ELF-1 (cell line): ENCODE measurements at places on chromosomes 3 and 15.
A peak's percentile ranks its signal among the peaks of the same experiment; 100 is the strongest.

DNA sequence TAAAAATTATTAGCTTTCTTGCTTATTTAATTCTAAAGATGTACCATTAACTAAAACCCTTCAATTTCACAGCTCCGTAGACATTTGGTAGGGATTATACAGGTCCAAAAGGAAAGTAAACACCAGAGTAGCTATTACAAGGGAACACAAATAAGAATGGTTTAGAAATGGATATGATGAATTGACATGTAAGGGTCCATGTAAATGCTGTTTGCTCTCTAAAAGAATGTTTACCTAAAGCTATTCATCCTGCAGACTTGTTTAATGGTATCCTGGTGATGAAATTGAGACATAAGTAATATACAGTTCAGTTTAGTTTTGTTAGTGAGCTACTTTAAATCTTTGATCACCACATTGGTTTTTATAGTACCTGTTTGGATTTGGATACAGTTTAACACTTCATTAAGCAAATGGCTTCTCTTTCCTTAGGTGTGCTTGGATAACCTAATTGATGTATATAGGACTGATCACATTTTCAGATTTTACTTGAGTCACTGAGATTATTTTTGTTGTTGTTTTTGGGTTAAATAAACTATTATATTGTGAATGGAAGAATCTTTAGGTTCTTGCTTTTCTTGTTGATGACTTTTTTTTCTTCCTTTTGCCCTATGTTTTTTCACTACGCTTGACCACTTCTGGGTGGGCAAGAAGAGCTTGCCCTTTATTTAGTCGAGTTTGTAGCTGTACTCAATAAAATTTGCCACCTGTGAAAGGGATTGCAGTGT is 115.4 kb downstream of the TCF12 start:
- no peak for DNase-seq

- DNase-seq: no peak
These were observed 51.5 kb upstream of the DCUN1D1 start for GRCh38 chr3:183031826-183032225.

DNA sequence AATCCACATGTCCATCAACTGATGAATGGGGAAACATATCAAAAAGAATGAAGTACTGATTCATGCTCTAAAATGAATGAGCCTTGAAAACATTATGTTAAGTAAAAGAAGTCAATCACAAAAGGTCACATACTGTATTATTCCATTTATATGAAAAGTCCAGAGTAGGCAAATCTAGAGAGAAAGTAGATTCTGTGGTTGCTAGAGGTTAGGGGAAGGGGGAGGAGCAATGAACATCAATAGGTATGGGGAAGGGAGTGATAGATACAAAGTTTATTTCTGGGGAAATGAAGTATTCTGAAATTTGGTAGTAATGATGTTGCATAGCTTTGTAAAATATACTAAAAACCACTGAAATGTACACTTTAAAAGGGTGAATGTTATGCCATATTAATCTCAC is 14.5 kb downstream of the SERP1 start:
- DNase-seq: no peak

DNA sequence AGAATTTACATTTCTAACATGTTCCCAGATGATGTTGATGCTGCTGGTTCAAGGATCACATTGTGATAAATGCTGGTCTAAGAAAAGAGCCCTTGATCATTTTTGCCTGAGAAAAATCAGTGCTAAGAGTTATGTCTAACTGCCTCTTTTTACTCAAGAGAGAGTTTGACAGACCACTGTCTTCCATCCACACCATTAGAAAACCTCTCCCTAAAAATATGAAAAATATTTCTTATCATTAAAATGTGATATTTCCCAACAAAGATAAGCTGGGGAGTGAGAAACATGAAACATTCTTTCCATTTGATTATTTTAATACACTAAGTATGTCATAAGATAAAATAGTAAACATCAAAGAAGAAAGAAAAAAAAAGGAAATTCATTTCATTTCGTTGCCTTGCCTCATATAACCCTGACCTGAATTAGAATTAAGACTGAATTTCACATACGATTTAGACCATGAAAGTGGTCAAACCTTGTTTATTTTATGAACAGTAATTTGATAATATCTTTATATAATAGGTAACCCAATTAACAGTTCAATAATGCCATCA is 471.8 kb upstream of the ARHGEF26 start:
- no peak for DNase-seq

DNA sequence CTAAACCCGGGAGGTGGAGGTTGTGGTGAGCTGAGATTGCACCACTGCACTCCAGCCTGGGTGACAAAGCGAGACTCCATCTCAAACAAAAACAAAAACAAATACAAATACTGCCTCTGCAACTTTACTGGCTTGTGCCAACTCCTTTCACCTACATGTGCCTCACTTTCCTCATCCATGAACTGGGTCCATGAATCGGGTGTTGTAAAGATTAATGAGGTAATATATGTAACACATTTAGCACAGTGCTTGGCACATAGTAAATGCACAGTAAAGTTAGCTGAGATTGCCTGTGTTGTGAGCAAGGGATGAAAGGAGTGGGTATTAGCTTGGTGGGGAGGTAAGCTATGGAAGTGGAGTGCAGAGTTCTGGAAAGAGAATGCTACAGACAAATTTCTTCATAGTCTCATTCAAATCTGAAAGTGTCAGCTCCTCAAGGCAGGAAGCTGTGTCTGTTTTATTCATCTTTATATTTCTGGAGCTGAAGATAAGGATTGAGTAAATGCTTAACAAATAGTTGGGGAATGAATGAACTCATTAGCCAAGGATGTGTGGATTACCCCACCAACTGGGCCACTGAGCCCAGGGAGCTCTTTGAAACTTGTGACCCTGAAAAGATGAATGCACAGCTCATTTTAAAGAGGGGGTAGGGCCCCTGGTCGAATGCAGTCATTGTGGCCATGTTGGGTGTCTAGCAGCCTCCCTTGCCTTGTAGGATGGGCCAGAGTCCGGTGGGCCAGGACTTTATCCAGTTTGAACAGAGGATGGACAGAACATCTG is 7.7 kb upstream of the CDCP1 start:
- no peak for DNase-seq

DNA sequence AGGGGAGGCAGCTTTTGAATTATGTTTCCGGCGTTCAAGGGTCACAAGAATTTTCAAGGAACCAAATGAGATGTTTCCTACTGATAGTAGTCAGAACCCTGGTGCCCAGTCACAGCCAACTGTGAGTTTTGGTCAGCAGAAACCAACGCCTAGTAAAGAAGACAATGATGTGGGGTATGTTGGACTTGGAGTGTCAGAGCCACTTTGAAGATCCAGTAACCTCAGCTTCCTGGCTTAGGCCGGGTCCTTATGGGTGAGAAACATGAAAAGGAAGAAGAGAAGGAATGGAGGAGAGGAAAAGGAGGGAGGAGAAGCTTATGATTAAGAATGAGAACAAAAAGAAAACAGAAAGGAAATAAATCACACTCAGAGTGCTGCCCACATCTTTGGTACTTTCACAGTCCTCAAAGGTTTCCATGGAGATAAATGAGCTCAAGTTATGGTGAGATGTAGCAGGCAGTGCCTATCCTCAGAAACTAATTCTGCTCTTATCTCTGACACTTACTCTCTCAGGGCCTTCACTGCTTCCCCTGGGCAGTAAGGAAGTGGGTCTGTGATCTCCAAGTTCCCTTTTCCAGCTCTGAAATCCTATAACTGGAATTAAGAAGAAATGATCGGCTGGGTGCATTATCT is 2.0 kb upstream of the MCF2L2 start:
- DNase-seq: no peak

DNA sequence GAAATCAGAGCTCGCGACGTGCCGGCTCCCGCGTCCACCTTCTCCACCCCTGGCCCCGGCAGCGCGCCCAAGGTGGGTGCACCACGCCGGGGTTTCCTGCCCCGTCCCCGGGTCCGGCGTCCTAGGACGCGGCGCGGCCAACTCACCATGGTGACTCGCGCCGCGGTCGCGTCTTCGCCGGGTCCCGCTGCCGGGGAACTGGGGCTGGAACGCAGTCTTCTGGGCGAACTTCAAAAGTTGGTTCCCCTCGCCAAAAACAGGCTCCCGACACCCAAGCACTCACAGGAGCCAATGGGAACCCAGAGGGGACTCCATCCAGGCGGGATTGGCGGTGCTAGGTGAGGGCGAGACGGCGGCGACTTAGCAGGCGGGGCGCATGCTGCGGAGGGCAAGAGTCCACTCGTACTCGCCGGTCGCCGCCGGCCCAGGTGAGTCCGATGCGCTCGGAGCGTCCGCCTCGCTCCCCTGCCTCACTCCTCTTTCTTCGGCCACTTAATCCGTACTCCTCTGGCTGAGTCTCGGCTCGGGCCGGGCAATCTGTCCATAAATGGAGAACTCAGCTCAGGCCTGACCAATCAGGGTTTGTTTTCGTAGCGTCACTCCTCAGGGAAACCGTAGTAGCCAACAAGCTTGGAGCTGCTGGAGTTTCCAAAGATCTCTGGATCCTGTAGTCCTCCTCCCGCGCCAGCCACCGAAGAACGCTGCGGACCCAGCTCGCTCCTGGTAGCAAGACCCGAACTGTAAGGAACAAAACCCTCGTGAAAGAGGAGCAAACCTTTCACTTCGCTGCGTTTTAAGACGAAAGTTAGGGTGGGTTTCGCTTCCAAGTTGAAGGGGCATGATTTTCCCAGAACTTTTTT is at the start of gene MYO1E:
TSS of gene MYO1E (minus strand) at position 520 of the 860 bp plus-strand sequence. CDS start at position 149, 371 bp downstream.
- DNase-seq: peak; percentile 97

GRCh38 chr15:66269326-66270090 is 16.0 kb upstream of the MEGF11 start:
- DNase-seq: peak; percentile 41

DNA sequence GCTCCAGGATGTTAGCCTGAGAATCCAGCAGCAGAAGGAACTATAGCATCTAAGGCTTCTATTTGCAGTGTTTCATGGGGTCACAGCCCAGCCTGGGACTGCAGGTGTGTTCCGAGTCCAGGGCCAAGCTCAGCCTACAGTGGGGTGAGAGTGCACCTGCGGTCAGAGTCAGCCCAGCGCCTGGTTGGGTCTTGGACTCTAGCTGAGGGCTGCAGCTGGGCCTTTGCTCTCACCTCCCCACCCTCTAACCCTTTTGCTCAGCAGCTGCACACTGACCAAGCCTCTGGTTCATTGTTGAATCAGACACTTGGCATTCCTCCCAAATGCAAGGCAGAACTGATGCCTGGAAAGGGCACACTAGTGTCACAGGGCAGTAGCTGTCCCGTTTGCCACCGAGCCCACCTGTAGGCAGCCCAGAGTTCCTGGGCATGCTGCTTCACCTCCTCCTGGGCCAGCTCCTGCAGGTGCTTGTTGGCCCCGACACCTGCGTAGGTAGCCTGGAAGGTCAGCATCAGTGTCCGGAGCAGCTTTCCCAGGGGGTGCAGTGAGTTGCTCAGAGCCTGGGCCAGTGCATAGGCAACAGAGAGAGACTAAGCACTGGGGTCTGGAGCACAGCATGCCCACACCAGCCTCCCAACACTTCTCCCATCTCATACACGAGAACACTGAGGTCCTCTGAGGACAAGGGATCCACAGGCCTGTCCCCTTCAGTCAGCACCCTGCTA is 17.5 kb downstream of the ALS2CL start:
- no peak for DNase-seq

GRCh38 chr3:52289747-52290595 is 2.3 kb downstream of the GLYCTK start:
- DNase-seq: no peak

DNA sequence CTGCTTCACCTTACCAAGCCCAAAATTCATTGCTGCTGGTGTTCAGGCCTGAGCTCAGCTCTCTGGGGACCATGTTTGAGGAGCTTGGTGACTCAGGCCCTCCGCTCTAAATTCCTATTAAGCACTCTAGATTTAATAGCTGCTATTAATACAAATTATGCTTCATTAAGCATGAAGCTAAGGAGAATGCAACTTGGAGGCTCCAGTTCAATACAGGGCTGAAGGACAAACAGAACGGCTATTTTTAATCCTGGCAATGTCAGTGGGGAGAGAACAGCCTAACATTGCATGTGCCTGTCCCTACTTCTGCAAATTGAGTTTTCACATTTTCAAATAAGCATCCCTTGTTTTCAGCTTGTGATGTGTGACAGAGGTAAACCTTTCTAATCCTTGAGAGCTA is 80.1 kb upstream of the TRIM42 start:
- DNase-seq: no peak

DNA sequence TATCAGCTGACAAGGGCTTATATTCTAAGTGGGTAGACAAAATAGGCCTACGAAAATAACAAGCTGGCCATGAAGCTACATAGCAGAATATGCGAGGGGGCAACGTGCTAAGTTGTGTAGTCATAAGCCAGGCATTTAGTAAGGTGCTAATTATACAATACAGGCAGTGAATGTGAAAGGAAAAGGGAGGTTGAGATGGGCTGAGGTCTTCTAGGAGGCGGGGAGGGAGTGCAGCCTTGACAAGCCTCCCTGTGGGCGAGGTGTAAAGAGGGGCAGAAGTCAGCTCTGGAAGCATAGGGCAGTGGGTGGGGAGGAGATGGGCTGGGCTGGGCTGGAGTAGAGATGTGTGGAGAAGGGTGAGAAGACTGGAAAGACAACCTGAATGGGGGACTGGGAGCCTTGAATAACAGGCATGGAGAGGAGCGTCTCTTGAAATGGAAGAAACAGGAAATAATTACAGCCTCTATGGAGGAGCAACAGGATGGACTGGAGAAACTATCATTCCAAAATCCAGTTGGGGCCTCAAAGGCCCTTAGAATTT is 1.2 kb downstream of the TIGIT start:
- no peak for DNase-seq

GRCh38 chr15:58549013-58549784 is 117.4 kb downstream of the LIPC start:
- peak; percentile 62 for DNase-seq

- no peak for DNase-seq
These were observed 5.8 kb downstream of the PRKCD start for GRCh38 chr3:53166781-53167291.

DNA sequence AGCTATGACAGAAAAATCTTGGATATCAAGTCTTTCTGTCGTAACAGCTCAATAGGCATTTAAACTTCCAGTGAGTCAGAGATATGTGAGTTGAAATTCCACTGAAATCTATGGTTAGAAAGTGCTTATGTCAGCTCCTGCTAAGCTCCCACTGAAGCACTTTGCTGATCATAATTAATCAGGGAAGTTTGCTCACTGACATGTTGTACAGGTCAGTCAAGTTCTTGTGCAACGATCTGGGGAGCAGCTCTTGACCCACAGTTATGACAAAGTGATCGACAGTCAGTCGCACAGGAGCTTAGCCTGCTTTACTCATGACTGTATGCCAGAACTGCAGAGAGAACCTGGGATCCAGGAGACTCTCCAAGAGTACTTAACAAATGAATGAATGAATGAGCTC is 453.5 kb downstream of the SOX2 start:
- no peak for DNase-seq

- DNase-seq: no peak
These were observed 6.7 kb downstream of the CISH start for GRCh38 chr3:50604628-50605588.

DNA sequence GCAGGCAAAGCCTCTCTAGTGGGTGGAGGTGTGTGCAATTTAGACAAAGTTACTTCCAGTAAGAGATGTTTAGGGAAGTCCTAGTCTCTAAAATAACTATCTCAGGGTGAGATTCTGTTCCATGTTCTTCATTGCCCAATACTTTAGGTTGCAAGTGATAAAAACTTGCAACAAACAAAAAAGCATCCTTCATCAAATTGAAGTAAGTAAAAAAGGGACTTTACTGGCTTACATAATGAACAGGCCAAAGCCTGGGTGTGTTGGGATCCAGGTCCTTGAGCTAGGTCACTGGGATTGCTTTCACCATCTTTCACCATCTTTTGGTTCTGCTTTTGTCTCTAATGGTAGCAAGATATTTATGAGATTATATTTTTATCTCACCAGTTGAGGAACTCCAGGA is 38.3 kb downstream of the CX3CR1 start:
- DNase-seq: no peak
